ENCODE measurements at places on chromosomes 5 and 9.

DNA sequence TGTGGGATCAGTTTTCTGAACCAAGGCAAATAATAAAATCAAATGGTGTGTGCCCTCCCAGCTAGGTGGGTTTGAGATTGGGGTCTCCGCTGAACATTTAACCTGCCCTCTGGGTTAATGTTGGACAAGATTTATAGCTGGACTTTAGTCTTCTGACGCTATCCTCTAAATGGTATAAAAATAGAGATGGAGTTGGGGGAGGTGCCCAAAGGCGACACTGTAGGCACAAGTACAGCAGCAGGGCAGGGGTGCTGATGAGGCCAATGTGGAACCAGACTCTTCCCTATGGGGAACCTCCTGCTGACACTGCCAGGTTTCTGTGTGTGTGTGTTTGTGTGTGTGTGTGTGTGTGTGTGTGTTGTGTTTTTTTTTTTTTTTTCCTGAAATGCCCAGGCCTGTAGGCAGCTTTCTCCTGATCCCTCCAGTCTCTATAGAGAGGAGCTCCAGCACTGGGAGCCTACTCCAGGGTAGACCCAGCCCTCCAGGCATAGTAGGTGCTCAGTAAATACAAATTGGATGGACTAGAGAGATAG, 37.9 kb downstream of the PCDH1 start:
- no peak for DNase-seq

GRCh38 chr9:137430723-137431415, 7.7 kb downstream of the NOXA1 start:
- no peak for DNase-seq

GRCh38 chr5:108276187-108277050, 105.5 kb downstream of the FBXL17 start:
- DNase-seq = no peak

- no peak for DNase-seq
These were observed 16.1 kb downstream of the ACTBL2 start for GRCh38 chr5:57466544-57466943.

DNA sequence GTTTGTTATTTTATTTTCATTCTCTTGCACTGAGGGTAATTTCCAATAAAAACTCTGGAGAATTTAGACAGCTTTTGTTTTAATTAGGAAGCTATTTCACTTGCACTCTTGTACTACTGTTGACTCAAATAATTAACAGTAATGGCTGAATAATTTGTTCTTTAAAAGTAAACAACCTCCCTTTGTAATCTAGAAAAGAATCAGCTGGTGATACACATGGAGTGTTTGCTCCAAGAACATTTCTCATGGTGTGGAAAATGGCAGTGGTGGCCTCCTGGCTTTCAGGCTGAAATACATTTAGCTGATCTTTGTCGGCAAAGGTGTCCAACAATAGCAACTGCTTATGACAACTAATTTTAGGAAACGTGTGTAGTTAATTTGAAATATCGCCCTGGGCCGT, 129.4 kb downstream of the C9orf152 start:
- DNase-seq = no peak

GRCh38 chr5:174694611-174695010, 29.8 kb upstream of the MSX2 start:
- no peak for DNase-seq
